ENCODE measurements at places on chromosomes 1 and 21.

GRCh38 chr21:38039841-38040240, 123.6 kb upstream of the KCNJ6 start:
- peak; percentile 17 for DNase-seq

DNA sequence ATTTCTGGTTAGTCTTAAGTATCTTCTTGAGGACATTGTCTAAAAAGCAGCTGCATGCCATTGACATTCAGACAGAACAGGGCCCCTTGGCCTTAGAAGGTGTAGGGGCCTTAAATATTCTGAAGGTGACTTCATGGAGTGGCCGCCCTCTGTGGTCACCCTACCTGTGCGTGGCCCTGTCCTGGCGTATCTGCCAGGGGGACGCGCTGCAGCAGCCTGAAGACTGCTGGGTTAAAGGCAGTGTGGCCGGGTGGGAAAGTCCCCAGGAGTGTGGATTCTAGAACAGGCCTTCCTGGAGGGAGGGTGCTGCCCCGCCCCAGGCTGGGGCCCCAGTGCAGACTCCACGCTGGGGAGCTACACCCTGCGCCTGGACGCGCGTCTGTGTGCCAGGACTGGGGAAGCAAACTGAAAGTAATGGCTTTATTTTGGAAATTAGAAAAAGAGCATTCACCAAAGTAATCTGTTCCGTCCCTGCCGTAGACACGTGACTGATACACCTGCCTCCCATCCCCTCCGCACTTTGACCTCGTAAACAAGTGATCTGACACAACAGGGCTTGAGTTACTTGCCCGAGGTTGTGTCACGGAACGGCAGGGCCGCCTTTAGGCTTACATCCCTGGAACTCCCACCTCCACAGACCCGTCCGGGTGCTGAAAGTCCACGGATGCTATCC, 1.8 kb downstream of the AGPAT3 start:
- DNase-seq: peak; percentile 52

DNA sequence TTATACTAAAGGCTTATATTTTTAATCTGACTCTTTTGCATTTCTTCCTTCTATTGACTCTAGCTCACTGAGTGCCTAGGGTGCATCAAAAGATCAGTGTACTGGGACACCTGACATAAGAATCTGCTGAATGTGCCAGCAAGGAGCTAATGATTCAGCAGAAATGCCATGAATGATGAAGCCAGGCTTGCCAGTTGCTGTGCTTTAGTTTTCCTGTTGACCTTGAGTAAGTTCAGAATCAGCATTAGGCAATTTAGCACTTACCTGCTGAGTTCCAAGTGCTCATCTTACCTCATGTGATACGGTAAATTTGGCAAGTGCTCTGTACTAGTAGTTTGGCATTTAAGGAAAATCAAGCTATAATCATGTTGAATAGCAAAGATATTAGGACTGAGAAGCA, 523.2 kb upstream of the B3GALT2 start:
- DNase-seq: peak; percentile 81

GRCh38 chr1:38872401-38873026, 634 bp downstream of the MYCBP start:
- peak; percentile 32 for DNase-seq

DNA sequence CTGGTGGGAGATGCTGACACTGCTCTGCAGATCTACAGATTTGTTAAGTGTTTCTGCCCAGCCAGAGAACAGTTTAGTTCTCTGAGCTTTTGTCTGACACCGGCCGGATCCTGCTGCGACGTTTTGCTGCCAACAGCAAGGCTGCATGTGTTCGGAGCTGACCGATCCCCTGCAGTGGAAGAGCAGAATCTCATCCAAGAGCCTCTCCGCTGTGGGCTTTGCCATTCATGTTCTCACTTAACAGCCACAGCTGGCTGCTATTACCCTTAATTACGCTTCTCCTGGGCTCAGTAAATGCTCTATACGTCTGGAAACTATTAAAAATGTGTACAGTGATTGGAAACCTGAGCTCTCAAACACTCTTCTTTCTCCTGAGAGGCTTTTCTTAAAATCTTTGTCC, 105.3 kb downstream of the BCAR3 start:
- DNase-seq: no peak

- DNase-seq: peak; percentile 54
Measured at GRCh38 chr1:166166698-166167571, at the start of gene FAM78B. FAM78B (minus strand) TSS chr1:166167001; CDS start chr1:166166248, 753 bp downstream.

DNA sequence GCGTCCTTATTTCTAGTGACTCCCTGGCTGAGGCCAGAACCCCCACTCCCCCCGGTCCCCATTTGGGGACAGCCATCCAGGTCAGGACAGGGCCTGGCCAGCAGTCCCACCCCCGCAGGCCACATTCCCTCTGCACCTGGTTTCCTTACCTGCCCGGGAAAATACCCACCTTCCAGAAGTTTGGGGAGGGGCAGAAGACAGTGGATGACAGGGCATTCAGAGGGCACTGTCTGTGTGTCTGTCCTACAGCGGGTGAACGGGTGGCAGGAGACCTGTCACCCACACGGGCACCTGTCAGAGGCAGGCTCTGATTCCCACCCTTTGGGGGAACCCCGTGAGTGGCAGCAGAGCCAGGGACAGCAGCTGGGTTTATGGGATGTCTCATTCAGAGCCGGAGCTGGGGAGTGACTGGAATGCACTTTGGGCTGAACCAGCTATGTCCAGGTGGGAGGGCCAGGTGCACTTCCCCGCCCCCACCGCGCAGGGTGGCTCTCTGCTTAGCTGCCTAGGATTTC, 2.0 kb downstream of the ARHGEF16 start:
- no peak for DNase-seq

- DNase-seq: no peak
Measured at GRCh38 chr1:214044438-214045214, 56.9 kb downstream of the PROX1 start.

GRCh38 chr1:62951428-62951827, 167.5 kb downstream of the ATG4C start:
- DNase-seq: no peak

- DNase-seq: peak; percentile 34
Measured at GRCh38 chr1:8122160-8122476, 96.0 kb upstream of the ERRFI1 start.

- DNase-seq: no peak
Measured at GRCh38 chr1:10632691-10633090, 157.9 kb downstream of the PEX14 start.

DNA sequence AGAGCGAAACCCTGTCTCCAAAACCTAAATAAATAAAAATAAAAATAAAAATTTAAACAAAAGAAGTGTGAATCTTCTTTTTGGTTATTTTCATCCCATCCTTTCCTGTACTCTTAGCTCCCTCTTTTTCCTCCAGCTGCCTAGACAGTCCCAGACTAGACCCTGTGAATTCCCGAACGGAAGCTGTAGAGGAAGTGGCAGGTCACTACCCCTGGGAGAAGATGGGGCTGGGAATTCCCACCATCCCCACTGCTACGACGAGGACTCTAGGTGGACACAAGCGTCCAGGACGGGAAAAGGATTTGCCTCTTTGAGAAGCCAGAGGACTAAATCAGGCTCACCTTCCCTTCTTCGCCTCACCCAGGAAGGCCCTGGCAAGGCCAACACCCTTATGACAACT, 12.6 kb downstream of the RHBDL2 start:
- DNase-seq: no peak

GRCh38 chr1:145952903-145953302, 4.9 kb downstream of the LIX1L start:
- DNase-seq: no peak

DNA sequence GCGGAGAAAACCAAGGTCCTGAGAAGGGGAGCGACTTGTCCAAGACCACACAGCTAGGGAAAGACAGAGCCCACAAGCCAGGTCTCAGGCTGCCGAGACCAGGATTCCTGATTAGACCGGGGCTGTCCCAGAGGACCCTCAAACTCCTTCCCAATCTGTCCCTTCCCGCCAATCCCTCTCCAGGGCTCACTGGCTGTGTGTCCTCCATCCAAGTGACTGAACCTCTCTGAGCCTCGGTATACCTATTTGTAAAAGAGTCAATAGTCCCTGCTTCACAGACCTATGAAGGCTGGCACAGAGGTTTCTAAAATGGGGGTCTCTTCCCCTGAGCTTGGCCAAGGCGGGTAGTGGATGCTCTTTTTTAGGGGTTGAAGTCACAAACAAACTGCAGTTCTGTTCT, 56.6 kb downstream of the PAX7 start:
- DNase-seq: no peak

- DNase-seq: no peak
Measured at GRCh38 chr1:204731509-204731908, 46.0 kb upstream of the LRRN2 start.

DNA sequence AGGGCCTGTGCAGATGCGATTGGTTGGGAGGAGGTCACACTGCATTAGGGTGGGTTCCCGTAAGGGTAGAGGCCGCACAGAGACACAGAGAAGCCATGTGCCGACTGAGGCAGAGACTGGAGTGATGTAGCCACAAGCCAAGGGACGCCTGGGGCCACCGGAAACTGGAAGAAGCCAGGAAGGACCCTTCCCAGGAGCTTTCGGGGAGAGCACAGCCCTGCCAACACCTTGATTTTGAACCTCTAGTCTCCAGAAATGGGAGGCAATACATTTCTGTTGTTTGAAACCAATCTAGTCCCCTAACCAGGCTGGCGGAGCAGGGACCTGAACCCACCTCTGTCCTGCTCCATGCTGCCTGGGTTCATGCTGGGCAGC, 10.8 kb downstream of the UBASH3A start:
- DNase-seq: no peak

- peak; percentile 58 for DNase-seq
Measured at GRCh38 chr1:61254634-61255357, 172.4 kb downstream of the NFIA start.

- DNase-seq: peak; percentile 47
Measured at GRCh38 chr1:238674316-238674715, 712.1 kb upstream of the CHRM3 start.

DNA sequence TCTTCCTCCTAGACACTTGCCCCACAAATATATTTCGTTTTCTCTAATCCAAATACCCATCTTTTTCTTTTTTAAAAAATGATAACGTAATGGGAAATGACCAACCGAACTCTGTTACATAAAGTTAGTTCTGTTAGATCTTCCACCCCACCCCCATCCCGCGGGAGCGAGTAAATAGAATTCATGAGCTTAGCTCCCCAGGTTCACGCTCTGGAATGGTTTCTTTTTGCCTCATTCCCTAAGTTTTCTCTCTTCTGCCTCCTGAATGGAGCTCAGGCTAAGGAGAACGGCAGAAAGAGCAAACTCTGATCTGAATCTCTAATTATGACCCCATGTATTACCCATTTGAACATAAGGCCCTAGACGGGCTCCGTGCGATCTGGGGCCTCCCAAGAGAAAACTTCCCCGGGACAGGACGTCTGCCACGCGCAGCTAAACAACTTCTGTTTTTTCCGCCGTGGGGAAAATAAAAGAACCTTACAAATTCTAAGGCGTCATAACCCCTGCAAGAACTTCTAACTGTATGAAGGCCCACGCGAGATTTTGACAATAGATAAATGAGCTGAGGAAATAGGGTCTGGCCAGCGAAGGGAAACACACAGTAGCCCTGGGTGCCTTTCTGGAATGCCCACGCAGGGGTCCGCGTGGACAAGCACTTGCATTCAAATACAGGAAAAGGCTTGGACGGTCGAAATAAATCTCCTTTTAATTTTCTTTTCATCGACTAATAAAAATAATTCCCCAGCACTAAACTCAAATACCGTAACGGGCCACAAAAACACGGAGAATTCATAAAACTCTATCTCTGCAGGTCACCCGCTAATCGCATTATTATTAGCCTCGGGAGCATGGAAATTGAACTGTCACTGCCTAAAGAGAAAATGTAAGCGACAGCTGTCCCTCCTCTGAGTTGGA, 2.2 kb downstream of the TBX15 start:
- no peak for DNase-seq

DNA sequence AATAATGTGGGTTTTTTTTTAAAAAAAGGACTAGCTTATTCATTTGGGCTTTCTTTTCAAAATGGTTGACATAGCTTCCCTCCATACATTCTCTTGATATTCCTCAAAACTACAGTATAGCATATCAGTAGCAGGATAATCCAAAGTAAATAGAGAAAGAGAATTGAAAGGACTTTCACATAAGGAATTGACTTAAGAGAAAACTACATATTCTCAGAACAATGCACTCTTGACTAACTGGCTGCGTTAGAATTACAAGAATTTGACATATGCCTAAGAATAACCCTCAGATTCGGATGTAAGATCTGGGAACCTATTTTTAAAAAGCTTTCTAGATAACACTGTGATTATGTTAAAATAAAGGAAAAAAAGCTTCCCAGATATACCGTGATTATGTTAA, 3.1 kb downstream of the PRKAB2 start:
- DNase-seq: no peak

GRCh38 chr1:54919367-54920359, 32.7 kb upstream of the DHCR24 start:
- no peak for DNase-seq

DNA sequence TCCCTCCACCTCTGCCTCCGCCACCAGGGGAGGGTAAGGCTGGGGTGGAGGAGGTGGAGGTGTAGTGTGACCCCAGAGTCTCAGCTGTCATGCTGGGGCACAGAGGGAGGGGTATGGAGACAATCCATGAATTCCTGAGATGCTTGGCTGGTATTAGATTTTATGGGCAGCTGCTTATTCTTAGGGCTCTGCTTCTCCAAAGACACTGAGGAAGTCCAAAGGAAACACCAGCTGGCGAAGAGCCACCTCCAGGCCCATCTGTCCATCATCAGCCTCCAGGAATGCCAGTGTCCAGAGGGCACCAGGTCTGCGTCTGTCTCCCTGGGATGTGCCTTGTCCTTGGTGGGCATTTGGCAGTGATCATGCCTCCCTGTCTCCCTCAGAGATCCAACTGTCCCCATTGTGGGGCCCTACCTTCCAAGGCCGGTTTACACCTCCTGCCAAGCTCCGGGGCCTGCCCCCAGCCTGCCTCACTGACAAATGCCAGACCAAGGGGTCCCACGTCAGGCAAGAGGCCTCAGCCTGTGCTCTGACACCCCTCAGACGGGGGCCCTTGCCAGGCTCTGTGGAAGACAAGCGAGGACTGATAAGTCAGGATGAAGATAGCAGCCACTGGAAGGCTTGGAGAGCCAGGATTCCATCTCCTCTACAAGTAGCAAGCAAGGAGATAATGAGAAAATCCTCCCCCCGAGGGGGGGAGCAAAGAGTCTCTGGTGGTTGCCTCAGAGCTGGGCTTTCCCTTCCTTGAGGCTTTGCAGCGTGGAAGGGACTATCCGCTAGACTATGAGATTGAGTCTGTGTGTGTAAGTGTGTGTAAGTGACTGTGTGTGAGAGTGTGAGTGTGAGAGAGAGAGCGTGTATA, 1.6 kb downstream of the TNNI1 start:
- DNase-seq: no peak

DNA sequence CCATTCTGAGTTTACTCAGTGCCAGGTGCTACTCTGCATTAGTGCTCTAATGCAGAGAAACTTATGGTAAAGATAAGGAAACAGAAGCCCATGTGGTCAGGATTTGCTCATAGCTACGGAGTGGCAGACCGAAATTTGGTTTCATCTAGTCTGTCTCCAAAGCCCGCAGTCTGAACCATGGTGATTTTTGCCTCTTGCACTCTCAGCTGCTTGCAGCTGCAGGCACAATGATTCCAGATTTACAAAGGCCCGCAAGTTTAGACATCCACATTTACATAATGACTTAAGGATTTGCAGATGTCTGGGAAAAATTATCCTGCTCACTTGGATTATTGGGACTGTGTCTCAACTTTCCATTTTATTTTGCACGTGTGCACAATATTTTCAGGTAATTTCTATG, 161.3 kb upstream of the KCNJ6 start:
- no peak for DNase-seq

- DNase-seq: peak; percentile 49
Measured at GRCh38 chr1:117059334-117059677, 820 bp upstream of the TTF2 start.

GRCh38 chr1:90919900-90920299, 101.9 kb downstream of the ZNF644 start:
- peak; percentile 5 for DNase-seq
